ENCODE measurements at places on chromosomes 7 and 10.
A peak's percentile ranks its signal among the peaks of the same experiment; 100 is the strongest.

DNA sequence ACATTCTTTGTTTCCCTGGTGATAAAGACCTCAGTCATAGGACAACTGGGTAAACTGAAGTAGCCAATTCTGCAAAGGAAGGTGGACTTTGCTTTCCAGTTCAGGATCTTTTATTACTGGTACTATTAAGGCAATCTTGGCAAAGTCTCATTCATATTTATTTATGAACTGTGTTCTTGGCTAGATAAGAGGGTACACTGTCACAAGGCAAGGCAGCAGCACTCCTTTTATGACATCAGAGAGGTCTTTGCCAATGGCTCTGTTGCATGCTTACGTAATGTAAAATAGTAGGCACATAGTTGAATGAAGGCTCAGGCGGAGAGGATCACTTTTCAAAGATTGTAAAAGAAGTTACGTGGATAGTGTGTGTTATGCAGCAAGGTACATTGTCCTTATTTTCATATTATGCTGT is 63.7 kb upstream of the PDK4 start:
- DNase-seq = no peak

- peak; percentile 22 for DNase-seq
Observed at GRCh38 chr10:104577861-104578521, 63.1 kb upstream of the SORCS3 start.

GRCh38 chr7:75537731-75538130 is 45.6 kb downstream of the SPDYE5 start:
- DNase-seq = no peak

GRCh38 chr10:5570007-5570655 is 45.4 kb downstream of the CALML3 start:
- DNase-seq = no peak

GRCh38 chr10:119759832-119760231 is 34.0 kb downstream of the INPP5F start:
- no peak for DNase-seq

DNA sequence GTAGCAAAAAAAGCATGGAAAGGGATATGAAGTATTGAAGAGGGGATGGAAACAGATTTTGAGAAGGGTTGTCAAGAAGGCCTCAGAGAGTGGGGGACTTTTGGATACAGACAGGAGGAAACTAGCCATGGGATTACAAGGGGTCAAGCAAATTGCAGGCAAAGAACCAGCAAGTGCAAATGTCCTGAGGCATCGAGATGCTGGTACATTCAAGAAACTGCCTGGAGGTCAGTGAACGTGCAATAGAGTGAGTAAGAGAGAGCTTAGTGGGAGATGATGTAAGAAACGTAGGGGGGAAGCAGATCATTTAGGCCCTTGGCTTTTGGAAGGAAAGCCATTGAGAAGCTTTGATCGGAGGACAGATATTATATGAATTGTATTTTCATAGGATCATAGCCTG is 227.4 kb upstream of the AGK start:
- no peak for DNase-seq

GRCh38 chr7:29217113-29217512 is 22.5 kb downstream of the CHN2 start:
- no peak for DNase-seq

DNA sequence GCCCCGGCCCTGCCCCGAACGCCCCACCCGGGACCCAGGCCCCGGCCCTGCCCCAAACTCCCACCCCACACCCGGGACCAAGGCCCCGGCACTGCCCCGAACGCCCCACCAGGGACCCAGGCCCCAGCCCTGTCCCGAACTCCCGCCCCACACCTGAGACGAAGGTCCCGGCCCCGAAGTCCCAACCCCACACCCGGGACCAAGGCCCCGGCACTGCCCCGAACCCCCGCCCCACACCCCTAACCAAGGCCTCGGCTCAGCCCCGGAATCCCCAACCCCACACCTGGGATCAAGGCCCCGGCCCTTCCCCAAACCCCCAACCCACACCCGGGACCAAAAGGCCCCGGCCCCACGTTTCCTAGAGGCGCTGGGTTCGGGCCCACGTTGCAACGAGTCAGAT is 1.1 kb upstream of the LARP4B start:
- DNase-seq = no peak

- peak; percentile 81 for DNase-seq
Observed at GRCh38 chr7:18958627-18959026, 158.8 kb downstream of the TWIST1 start.

- DNase-seq = no peak
Observed at GRCh38 chr7:27424231-27424630, 181.6 kb downstream of the EVX1 start.

GRCh38 chr7:133114519-133114918 is 32.6 kb upstream of the CHCHD3 start:
- DNase-seq = no peak

DNA sequence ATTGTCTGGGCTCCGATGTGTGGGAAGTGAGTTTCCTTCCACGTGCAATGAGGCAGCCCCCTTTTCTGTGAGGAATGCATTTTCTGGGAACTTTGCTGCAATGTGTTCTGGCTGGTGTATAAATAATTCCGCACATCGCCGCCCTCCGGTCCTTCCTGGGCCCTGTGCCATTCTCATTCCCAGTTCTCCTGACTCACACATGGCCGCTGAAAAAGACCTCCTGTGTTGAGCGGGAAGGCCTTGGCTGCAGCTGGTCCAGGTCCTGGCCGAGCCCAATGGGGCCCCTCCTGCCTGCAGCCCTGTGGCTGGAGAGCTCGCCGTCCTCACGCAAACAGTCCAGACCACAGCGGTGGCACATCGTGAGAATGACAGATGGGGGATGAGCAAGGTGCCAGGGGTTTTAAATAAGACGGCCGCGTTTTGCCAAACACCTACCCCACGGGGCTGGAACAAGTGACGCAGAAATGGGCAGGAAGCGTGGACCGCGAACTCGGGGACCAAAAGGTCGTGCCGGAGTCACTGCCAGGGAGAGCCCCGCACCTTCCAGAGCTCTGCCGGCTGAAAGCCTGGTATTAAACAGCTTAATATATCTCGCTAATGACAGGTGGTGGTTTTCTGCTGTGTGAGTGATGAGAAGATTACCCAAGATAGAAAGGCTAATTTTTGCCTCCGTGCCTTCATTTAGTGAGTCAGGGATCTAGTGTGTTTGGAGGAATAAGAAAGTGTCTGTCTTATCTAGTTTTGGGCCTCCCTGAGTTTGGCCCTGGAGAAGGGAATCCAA is 37.0 kb downstream of the FAM20C start:
- peak; percentile 98 for DNase-seq

DNA sequence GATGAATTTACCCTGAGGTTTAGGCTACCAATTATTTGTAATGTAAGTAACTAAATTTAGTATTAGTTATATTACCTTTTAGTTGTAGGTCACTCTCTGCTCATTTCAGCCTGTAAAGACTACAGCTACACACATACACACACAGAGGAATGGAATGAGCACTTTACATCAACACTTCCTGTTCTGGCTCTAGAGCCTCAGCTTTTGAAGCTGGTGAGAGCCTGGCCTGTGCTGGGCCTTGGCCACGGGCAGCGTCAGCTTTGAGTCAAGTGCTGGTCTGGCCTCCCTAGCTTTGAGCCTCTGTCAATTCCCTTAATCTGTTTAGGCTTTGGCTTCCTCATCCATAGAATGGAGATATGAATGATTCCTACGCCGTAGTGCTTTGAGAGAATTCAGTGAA is 141.7 kb downstream of the EGFR start:
- peak; percentile 66 for DNase-seq

GRCh38 chr10:127915324-127915723 is 8.4 kb downstream of the PTPRE start:
- no peak for DNase-seq

DNA sequence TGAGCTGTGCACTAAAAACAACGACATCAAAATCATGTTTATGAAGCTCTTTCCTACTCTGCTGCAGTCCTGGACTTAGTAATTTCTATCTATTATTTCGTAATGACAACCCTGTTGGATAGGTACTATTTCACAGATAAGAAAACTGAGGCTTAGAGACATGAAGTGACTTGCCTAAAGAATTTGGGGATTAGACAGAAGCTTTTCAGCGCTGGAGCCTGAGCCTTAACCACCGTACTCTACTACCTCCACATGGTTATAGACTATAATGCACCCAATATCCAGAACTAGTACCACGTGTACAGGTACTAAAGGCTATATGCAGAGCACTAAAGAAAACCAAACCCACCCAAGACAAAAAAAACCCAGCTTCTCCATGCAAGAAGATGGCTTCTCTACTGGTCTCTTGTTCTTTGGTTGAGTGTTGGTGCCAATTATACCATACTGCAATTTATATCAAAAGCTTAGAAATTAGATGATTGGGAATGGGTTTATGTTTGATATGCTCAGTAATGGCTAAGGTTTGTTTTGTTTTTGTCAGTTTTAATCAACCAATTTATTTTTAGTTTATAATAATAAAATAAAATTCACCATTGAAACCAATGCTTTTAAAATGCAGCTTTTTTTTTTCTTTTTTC is 6.5 kb upstream of the SNX10 start:
- DNase-seq = no peak

- DNase-seq = no peak
Observed at GRCh38 chr10:108690530-108690929, 1232.8 kb downstream of the XPNPEP1 start.

- no peak for DNase-seq
Observed at GRCh38 chr7:94633014-94633341, 23.0 kb downstream of the SGCE start.

- DNase-seq = no peak
Observed at GRCh38 chr10:397321-398068, 262.2 kb downstream of the ZMYND11 start.

DNA sequence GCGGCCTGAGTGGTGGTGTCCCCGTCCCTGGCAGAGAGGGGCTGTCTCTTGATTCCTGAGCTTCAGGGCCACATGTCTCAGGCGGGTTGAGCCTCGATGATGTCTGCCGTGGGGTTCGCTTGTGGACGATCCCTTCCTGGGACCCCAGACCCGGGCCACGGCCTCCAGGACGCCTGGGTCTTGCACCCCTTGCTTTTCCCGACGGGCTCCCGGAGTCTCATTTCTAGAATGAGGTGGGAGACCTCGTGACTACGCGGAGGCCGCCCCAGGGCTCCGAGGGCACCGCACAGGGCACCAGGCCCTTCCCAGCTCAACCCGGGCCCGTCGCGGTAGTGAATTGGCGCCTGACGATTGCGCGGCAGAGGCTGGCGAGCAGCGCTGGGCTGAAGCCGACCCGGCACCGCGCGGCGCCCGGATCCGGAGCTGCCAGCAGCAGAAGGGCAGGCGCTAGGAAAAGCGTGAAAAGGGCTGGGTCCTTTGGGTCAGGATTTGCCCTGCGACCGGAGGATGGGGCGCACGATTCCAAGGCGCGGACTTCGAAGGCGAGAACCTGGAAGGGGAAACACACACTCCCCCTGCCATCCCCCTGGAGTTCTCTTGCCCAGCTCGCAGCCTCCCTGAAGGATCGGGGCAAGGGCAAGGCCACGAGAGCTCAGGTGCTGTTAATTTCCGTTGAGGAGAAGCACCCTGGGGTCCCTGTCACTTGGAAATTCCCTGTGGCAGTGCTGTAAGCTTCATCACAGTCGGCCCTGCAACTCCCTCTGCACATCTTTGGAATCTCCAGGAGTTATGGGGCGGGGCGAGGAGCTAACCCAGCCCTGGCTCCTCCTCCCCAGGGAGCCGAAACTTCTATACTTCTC is 15.5 kb downstream of the TLX1 start:
- DNase-seq = no peak

GRCh38 chr10:124572751-124573150 is 111.1 kb downstream of the LHPP start:
- DNase-seq = no peak

DNA sequence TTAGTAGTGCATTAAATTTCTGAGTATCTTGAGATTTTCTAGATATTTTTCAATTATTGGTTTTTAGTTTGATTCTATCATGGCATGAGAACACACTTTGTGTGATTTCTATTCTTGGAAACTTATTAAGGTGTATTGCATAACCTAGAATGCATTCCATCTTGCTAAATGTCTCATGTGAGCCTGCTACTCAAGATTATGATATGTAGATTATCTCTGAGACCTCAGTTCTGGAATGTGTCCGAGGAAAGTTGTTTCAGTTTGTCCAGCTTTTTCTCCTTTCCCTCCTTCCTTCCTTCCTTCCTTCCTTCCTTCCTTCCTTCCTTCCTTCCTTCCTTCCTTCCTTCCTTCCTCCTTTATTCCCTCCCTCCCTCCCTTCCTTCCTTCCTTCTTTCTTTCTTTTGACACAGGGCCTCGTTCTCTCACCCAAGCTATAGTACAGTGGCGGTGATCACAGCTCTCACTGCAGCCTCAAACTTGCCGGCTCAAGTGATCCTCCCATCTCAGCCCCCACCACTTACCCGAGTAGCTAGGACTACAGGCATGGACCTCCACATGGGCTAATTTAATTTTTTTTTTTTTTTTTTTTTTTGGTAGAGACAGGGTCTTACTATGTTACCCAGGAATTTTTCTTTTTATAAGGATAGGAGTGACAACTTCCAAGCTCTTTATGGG is 7.6 kb downstream of the ITPRID1 start:
- DNase-seq = no peak

- no peak for DNase-seq
Observed at GRCh38 chr10:119344381-119344780, 137.0 kb downstream of the GRK5 start.

DNA sequence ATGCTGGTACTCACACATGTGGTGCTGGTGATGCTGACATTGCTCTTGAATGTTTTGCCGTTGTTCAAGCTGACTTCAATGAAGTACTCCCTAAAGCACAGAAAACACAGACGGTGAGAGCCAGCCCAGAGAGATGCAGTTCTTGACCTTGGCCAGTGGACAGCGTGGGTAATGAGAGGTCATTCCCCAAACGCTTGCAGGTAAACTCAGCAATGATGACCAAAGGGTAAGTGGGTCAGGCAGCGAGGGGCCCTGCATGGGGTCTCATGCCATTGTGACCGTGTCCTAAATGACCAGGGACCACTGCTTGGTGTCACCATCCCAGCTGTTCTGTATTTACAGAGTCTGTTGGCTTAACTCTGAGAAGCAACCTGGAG is 32.8 kb upstream of the ANTXRL start:
- DNase-seq = no peak

DNA sequence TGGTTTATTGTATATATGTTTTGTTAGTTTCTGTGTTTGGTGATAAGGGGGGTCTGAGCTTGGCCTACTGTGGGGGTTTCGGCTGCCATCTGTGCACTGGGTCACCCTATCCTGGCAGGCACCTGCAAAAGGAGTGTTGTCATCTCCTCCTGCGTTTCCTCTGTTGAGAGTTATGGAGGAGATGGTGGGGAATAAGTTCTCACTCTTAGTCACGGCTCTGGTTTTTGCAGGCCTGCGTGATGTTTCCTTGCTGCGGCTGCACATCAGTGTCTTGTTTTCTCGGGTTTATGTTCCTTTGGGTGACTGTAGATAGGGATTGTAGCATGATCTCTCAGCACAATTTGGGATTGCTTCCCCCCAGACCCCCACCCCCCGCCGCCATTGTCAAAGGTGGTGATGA is 36.8 kb downstream of the CCM2 start:
- no peak for DNase-seq

GRCh38 chr7:50631639-50632038 is 66.4 kb upstream of the DDC start:
- DNase-seq = no peak

- no peak for DNase-seq
Observed at GRCh38 chr10:123517426-123517825, 148.7 kb upstream of the GPR26 start.

- no peak for DNase-seq
Observed at GRCh38 chr10:96053985-96054384, 10.6 kb downstream of the CCNJ start.

- no peak for DNase-seq
Observed at GRCh38 chr7:129851809-129852208, 101.0 kb downstream of the UBE2H start.

- no peak for DNase-seq
Observed at GRCh38 chr7:114279901-114280300, 134.7 kb upstream of the FOXP2 start.

- DNase-seq = no peak
Observed at GRCh38 chr10:71396084-71396710, 523 bp upstream of the CDH23 start.

- DNase-seq = no peak
Observed at GRCh38 chr7:57412168-57412567, 37.8 kb upstream of the ZNF716 start.
